ENCODE measurements at places on chromosomes 3 and 15.

GRCh38 chr3:62803276-62803675, 71.9 kb downstream of the CADPS start:
- DNase-seq = no peak

GRCh38 chr3:143495527-143495926, 352.7 kb downstream of the SLC9A9 start:
- no peak for DNase-seq

DNA sequence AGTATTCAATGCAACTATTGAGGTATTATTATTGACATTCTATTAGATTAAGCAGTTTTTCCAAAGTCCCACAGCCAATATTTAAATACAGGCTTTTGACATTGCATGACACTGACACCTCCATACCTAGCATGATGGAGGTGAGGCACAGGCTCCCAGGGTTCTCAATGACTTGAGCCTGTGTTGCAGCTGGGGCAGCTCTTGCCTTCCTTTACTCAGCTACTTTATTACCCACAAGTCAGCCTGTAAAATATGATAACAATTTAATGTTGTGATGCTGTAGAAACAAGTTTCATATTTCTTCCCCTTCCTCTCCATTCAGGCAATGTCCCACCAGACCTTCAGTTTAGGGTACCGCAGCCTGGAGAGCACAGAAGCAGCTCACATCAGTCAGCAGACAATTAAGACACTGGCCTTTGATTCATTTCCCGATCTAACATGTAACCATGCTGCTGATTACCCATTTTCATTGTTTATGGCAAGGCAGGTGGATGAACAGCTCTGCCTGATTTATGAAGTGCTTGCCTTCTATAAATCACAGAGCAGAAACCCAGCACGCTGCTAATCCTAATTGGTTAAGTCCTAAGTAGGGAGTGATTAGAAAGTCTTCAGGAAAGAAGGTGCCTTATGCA, 826.1 kb downstream of the AGBL1 start:
- no peak for DNase-seq

- DNase-seq = no peak
Measured at GRCh38 chr3:186760897-186761447, 22.4 kb upstream of the EIF4A2 start.

- no peak for DNase-seq
Measured at GRCh38 chr15:67563092-67563491, 20.6 kb downstream of the MAP2K5 start.

- no peak for DNase-seq
Measured at GRCh38 chr3:192515664-192516045, 211.7 kb downstream of the FGF12 start.

DNA sequence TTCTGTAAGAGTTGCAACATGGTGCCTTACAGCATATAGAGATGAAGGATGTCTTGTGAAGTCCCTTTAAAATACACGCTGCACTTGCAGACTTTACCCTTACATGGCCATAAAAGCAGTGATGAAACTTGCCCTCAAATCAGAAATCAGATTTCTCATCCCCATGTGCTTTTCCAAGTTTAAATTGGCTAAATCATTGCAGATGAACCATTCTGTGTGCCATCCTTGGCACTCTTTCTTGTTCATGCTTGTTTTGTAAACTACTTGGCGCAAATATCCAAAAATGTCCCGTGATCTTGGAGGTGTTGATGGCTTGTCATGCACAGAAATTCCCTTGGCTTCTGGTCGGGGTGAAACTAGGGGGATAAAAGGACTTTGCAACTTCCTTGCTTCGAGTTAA, 135.7 kb downstream of the LRIG1 start:
- DNase-seq = no peak

- DNase-seq = no peak
Measured at GRCh38 chr3:53166206-53166605, 5.2 kb downstream of the PRKCD start.

GRCh38 chr3:197516517-197516889, 39.3 kb downstream of the BDH1 start:
- peak; percentile 27 for DNase-seq

DNA sequence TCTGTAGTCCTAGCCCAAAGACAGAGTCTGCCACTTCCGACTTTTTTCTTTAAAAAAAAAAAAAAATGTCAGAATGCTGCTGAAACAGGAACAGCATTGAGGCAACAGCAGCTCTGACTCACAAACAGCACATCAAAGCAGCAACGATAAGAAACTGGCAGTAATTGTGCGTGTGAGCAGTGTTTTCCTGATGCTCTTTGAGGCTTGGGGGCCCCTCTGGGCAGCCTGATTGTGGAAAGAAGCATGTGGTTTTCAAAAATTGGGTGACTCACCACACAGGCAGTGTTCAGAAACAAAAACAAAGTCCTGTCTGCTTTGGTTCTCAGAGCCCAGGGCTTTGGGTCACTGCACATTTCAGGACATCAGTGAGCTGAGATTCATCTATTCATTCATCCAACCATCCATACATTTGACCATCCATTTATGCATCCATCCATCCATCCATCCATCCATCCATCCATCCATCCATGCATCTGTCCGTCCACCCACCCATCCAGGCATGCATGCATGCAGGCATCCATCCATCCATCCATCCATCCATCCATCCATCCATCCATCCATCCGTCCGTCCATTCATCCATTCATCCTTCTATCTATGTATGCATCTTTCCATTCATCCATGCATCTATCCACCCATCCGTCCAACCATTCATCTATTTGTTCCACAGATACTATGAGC, 308.4 kb downstream of the RPLP1 start:
- peak; percentile 85 for DNase-seq

- DNase-seq = no peak
Measured at GRCh38 chr3:78792733-78793132, 975.1 kb downstream of the ROBO1 start.

DNA sequence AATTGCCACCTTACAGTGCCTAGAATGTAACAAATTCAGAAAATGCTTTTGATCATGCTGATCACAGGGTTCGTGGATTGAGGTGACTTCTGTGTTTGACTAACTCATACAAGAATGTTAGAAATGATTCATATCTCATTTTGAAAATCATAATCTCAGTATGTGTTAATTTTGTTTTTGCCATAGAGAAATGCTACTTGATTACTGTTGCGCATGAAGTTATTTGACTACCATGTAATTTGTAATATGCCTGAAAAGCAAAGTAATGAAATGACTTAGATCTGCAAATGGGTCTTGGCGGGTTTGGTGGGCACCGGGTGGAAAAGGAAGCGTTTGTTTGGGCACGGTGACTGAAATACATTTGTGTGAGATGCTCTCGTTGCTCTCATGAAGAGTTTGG, 173.6 kb upstream of the BHLHE40 start:
- DNase-seq = no peak

DNA sequence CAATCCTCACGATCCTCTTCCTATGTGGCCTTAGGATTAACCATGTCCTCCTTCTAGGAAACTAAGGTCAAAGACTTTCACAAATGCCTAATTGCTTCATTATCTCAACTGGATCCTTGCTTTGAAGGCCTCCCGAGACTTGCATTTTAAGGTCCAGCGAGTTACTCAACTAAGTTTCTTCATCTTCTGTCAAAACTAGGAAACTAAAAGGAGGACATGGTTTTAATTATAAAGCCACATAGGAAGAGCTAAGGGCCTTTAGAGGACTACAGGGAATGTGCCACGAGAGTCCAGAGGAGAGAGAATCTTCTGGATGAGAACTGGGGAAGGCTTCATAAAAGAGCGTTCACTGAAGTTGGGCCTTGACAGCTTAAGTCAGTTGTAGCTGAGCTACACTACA, 87.8 kb upstream of the LPP start:
- no peak for DNase-seq

GRCh38 chr3:146065573-146066006, 95.4 kb downstream of the PLOD2 start:
- DNase-seq = no peak

DNA sequence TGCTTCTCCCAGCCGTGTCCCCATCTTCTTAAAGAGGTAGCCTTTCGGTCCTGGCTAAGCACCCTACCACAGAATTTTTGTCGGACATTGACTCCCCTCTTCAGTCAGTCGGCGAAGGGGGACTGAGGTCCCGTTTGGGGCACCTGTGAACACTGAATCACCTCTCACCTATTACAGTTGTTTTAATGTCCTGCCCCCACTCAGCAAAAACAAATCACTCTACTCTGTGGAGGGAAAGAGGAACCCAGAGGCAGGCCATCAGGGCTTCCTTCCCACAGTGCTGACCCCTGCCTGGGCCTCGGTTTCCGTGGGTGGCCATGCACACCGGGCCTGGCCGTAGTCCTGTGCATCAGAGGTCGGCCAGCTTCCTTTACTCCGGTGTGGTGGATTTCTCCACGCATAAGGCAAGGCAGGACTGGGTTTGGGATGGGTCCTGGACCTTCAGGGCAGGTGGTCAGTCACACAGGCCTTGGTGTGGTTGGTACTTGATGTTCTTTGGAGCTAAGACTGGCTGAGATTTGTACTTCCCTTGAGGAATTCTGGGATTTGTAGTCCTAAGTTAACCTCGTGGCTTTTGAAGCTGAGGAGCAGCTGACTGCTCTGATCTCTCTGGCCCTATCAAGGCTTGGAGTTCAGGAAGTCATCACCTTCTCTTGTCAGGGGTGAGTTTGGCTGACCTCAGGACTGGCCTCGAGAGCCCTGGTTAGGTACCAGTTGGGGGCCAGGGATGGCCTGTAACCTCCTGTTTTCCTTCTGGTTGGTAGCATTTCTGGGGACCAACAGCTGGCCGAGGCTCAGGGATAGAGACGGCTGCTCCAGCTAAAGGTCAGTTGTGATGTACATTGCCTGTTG, 627 bp upstream of the FAM131A start:
- no peak for DNase-seq

DNA sequence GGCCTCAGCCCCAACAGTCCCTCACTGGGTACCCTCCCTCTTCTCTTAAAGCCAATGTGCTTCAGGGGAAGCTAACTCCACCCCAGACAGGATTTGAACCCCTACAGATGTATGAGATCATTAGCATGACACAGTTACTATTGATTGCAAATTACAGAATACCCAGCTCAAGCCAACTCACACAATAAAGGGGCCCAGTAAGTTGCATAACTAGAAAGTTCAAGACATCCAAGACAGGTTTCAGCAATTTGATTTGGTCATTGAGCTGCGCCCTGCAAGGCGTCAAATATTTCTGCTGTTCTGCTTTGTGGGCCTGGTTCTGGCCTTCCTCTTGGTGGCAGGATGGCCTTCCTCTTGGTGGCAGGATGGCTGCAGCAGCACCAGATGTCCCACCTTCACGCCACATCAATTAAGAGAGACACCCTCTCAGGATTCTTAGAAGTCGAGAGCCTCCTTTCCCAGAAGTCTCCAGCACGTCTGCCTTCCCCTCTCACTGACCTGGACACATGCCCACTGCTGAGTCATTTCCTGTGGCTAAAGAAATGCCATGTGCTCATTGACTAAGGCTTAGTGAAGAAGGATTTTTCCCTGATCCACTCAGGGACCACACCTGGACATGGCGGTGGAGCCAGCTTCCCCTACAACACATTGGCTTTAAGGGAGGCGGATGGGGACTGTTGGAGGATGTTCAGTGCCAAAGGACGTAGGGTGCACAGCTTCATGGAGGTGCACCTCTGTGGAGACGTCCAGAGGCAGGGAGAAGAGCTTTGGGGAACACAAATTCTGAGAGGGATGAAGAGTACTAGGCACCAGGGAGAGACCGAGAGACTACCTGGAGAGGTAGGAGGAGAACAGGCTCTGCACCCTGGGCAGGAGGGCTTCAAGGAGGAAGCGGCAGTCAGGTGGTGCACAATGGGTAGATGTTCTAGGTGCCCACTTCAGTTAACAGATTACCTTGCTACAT, 49.1 kb downstream of the DNASE1L3 start:
- DNase-seq = no peak

DNA sequence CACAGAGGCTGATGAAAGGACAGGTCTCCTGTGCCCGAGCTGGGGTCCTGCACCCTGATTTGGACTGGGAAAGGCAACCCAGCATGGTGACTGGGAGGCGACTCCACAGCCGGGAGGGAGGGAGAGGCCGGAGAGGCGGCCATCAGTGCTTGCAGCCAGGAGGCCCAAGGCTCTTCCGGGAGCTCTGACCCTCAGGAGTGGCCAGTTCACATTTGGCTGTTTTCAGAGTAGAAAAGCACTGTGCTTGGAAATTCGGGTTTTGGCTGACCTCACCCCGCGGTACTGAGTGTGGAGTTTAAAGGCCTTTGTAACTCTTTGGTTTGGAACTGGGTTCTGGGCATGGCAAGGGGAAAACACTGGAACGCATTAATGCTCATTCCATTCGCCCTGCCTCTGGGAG, 31.9 kb downstream of the SMAD6 start:
- DNase-seq = no peak

GRCh38 chr3:74267588-74268184, 346.8 kb downstream of the CNTN3 start:
- no peak for DNase-seq

DNA sequence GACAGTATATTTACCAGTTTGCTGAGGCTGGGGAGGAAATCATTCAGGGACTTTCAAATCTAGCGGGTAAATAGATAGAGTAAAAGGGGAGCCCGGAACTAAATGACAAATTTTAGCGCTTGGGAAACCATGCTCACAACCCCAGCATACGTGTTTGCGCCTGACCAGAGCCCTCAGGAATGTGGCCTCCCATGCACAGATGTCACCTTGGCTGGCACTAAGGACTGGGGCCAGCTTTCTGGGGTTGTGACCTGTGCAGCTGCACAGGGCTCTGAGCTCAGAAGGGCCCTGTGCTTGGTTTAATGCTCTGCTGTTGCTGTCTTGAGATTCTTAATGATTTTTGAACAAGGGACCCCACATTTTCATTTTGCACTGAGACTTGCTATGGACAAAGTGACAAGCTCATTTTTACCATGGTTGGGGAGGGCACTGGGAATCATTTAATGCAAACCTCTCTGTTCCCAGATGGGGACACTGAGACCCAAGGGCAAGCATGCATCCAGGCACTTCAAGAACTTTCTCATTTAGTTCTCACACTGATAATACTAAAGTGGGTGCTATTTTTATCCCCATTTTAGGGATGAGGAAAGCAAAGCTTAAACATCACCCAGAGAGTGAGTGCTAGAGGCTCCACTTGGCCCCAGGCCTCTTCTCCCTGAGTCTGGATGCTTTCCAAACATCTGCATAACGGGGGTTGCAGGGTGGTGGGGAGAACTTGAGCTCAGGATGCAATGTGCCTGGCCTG, 44.1 kb upstream of the FAM107A start:
- no peak for DNase-seq

DNA sequence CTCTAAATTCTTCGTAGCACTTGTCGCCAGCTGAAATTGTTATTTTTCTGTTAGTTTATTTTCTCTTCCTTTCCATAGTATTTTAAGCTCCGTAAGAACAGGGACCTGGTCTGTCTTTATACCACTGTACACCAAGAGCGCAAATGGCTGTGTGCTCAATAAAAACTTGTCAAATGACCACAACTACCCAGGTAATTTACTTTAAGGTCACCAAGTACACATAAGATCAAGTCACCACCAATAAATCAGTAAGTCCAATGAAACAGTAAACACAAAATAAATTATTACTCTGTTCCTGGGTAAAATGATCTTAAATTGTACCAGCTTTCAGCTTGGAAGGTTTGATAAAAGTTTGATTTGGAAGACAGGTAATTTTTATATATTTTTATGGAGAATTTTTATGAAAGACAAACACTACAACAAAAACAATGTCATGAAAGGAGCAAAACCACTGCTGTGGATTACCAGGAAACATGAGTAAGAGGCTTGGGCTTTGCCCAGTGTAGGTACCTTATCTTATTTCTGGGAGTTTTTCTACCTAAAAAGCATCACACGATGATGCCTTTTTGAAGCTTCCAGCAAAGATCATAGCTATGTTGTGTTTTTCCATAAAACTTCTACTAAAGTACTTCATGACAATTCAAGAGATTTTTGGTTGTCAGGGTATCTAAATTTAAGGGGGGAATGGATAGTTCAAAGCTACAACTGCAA, 406.8 kb downstream of the SHQ1 start:
- DNase-seq = no peak

GRCh38 chr3:171383206-171384018, 76.8 kb downstream of the TNIK start:
- no peak for DNase-seq

GRCh38 chr15:22919171-22919570, 61.0 kb downstream of the CYFIP1 start:
- no peak for DNase-seq
